Dermis blood vessel endothelial cell (primary cell): ENCODE measurements at places on chromosomes 16 and 17. TPM values are rescaled to one million over a fixed set of nuclear protein-coding genes. Genes with fewer than 3 reads are reported as not detected.

DNA sequence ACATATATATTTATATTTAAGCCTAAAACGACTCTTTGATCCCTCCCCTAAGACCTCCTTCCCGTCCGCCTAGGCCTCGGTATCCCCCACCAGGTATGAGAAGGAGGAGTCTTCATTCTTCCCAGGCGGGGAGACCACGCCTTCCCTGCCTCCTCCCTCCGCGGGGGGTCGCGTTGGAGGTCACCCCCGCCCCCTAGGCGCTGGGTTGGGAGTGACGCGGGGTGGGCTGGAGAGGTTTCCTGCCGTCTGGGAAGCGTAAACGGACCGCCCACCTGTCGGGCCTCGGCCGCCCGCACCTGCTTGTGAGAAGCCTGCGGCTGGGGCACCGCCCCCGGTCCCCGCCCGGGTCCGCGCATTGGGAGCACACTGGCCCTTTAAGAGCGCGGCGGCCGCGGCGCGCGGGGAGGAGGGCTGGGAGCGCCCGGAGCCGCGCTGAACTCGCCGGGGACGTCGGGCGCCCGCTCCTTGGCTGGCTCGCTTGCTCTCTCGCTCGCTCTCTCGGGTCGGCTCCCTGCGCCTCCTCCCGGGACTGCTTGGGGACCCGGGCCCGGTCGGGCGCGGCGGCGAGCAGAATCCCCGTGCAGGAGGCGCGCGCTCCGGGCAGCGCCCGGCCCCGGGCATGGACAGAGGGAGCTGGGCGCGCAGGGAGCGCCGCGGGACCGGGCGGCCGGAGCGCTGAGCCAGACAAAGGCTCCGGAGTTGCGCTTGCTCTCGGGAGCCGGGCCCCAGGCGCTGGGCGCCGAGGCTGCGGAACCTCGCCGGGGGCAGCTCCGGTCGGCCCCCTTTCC, at the start of gene MMP15:
TSS of gene MMP15 (plus strand) at position 404 of the 788 bp plus-strand sequence. CDS start 597 bp downstream, outside the sequence.
- peak; percentile 74 for DNase-seq

DNA sequence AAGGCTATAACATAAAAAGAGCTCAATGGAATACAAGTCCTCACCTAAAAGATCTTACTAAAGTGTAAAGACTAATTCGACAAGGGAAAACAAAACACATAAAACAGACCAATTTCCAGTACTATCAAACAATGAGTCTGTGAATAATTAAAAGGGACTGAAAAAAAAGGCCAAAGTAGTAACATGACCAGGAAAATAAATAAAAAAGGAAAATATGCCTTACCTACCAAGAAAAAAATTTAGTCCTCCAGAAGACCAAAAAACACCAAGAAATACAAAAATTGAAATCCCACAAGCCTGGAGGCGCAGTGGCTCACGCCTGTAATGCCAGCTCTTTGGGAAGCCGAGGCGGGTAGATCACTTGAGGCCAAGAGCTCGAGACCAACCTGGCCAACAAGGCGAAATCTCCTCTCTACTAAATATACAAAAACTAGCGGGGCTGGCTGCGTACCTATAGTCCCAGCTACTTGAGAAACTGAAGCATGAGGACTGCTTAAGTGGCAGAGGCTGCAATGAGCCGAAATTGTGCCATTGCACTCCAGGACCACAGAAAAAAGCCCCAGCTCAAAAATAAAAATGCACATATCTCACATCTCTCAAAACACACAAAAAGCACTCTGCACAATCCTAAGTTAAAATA, 60.8 kb downstream of the TEX14 start:
- no peak for DNase-seq

GRCh38 chr17:10757647-10758046, 27.8 kb upstream of the TMEM220 start:
- no peak for DNase-seq

DNA sequence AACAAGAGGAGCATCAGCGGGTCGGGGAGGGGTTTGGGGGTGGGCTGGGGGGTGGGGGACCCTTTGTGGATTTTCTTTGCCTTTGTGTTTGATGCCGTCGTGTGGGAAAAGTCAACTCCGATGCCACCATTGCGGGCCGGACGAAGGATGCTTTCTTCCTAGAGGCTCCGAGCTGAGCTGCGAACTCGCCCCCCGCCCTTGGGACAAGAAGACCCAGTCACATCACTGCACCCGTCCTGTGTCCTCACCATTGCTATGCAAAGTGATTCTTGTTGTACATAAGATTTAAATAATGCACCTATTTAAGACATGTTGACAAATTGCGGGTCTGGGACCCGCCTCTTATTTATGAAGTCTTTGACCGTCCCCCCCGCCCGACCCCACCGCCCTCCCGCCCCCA, 69.0 kb upstream of the PLCG2 start:
- no peak for DNase-seq

DNA sequence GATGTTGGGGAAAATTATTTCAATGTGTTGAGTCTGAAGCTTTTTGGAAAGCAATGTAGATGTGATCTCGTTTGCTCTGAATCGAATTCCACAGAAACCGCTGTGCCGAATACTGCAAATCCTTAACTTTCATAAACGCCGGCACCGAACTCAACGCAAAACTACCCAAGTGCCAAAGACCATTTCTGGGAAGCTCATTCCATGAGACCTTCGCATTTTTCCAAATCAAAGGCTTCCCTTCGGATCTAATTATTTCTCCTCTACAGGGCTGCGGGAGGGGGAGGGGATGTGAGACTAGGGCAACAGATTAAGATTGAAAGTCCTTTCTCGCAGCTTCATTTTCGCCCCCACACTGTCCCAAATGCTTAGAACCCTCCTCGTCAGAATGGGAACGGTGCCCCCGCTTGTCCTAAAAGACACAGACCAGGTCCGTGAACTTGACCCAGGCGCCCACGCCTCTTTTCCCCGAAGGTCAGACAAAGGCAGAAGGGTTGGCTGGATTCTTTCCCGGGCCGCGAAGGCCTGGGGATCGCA, 4.0 kb downstream of the PRAC1 start:
- no peak for DNase-seq

- DNase-seq = no peak
These were observed 524.8 kb downstream of the KCNJ18 start for GRCh38 chr17:22217135-22217534.

GRCh38 chr17:70352834-70353233, 183.5 kb downstream of the KCNJ2 start:
- DNase-seq = no peak

DNA sequence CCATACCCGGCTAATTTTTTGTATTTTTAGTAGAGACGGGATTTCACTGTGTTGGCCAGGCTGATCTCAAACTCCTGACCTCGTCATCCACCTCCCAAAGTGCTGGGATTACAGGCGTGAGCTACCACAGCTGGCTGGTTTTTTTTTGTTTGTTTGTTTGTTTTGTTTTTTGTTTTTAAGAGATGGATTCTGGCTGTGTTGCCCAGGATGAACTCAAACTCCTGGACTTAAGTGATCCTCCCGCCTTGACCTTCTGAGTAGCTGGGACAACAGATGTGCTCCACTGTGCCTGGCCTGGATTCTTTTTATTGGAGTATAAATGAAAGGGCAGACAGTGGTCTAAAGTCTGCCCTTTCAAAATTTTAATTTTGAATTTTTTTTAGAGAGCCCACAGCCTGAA, 44.7 kb downstream of the FOXK2 start:
- DNase-seq = no peak

The CACNA1H gene
- 0.05 and 0.17 TPM in 2 replicates for total RNA-seq
